Stomach (tissue), 19 donors: ENCODE measurements at places on chromosomes 11 and 22. TPM values are rescaled to one million over a fixed set of nuclear protein-coding genes. Genes with fewer than 3 reads are reported as not detected.

Gene KRTAP5-1
- not detected for total RNA-seq

Gene OR52I2
- not detected for total RNA-seq

Gene MAPK8IP2
- total RNA-seq, result 5.8 TPM

Gene FOLR1
- total RNA-seq, result not detected

Gene ZNF214
- 4.0 TPM for total RNA-seq

Gene CD6
- 2.3 TPM for total RNA-seq

Gene NEFH
- 0.92 TPM for total RNA-seq

GRCh38 chr11:120392314-120392713 is 56.1 kb downstream of the ARHGEF12 start:
- no peak overlapping the region for H3K27ac ChIP-seq
- no peaks in the 10 kb centered on the region for H3K36me3 ChIP-seq
- no peak overlapping the region for H3K4me3 ChIP-seq
- peaks cover 51% of the 10 kb centered on the region for H3K4me1 ChIP-seq
- DNase-seq, result no peak

DNA sequence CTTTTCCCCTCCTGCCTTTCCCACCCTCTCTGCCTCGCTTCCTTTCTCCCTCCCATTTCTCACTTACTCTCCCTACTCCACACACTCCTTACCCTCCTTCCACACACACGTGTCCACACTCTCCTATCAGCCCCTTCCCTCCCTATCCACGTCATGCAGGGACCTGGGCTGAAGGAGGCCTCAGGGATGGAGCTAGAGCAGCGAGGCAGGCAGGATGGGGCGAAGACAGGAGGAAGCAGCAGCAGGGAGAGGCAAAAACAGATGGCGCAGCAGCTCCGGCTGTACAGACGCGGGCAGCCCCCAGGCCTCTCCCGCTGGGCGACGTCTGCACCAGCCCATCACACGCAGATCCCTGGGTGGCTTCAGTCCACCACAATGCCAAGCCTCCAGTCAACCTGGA is 97.9 kb downstream of the SPATA19 start:
- no peak overlapping the region for H3K4me3 ChIP-seq
- no peak overlapping the region for H3K27ac ChIP-seq
- no peaks in the 10 kb centered on the region for H3K4me1 ChIP-seq
- no peaks in the 10 kb centered on the region for H3K36me3 ChIP-seq

- DNase-seq, result peak; percentile 6
- peak overlapping the region; percentile 35 for H3K27ac ChIP-seq
- peaks cover 14% of the 10 kb centered on the region for H3K4me1 ChIP-seq
- no peaks in the 10 kb centered on the region for H3K27me3 ChIP-seq
- H3K4me3 ChIP-seq, result no peak overlapping the region
- H3K36me3 ChIP-seq, result no peaks in the 10 kb centered on the region
These were observed 3.0 kb downstream of the CXCR5 start for GRCh38 chr11:118886681-118887111.

GRCh38 chr22:21714059-21714770 is 21.4 kb downstream of the YPEL1 start:
- no peak overlapping the region for H3K27ac ChIP-seq
- H3K4me1 ChIP-seq, result no peaks in the 10 kb centered on the region
- no peak overlapping the region for H3K4me3 ChIP-seq
- no peaks in the 10 kb centered on the region for H3K36me3 ChIP-seq
- no peaks in the 10 kb centered on the region for H3K27me3 ChIP-seq

DNA sequence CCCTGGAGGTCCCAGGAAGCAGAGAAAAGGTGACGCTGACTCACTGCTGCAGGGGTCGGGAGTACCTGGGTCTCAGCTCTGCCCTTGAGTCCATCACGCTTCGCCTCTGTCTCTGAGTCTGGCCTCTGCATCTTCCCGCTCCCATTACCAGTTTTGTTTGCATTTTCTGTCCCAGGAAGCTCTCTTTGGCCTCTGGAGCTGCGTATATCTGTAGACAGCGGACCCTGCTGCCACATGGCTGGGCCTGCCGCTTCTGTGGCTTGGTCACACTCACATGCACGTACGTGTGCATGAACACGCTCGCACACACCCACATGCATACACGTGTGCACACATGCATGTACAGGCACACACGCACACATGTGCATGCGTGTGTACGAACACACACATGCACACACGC is 20.8 kb upstream of the APOBEC3A start:
- no peak overlapping the region for H3K27ac ChIP-seq
- no peaks in the 10 kb centered on the region for H3K36me3 ChIP-seq
- no peak overlapping the region for H3K4me3 ChIP-seq
- no peak for DNase-seq

DNA sequence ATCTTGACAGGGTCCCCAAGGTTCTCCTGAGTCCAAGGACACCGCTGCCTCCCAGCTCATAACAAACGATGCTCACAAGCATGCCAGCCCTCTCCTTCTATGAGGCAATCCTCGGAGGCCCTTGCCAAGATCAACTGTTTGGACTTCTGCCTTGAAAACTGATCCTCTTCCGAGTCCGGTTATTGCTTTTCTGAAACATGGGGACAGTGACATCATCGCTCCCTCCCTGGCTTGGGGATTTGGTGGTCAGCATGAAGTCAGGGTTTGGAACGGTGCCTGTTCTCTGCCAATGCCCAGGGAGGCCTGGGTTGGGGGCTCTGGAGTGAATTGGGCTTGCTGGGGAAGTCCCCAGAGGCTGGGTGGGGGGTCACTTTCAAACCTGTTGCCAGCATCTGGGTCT is 149.3 kb downstream of the FBXO7 start:
- DNase-seq, result peak; percentile 80
- H3K36me3 ChIP-seq, result no peaks in the 10 kb centered on the region
- H3K4me3 ChIP-seq, result no peak overlapping the region
- peak overlapping the region; percentile 35 for H3K27ac ChIP-seq

DNA sequence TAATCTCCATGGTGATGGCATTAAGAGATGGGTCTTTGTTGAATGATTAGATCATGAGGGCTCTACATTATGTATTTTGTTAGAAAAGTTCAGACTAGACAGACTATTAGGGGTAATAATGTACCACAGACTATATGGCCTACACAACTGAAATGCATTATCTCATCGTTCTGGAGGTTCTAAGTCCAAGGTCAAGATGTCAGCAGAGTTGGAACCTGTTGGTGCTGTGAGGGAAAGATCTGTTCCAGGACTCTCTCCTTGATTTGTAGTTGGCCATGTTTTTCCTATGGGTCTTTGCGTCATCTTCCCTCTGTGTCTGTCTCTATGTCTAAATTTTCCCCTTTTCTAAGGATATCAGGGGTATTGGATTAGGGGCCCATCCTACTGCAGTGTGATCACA is 8.4 kb upstream of the GLYATL1 start:
- no peak overlapping the region for H3K27ac ChIP-seq
- no peak overlapping the region for H3K4me3 ChIP-seq
- H3K4me1 ChIP-seq, result peaks cover 5% of the 10 kb centered on the region
- DNase-seq, result no peak
- H3K36me3 ChIP-seq, result no peaks in the 10 kb centered on the region

GRCh38 chr22:28068826-28069225 is 149.8 kb upstream of the PITPNB start:
- H3K4me1 ChIP-seq, result no peaks in the 10 kb centered on the region
- no peak overlapping the region for H3K27ac ChIP-seq
- H3K27me3 ChIP-seq, result no peaks in the 10 kb centered on the region
- H3K4me3 ChIP-seq, result no peak overlapping the region
- no peak for DNase-seq
- no peaks in the 10 kb centered on the region for H3K36me3 ChIP-seq

DNA sequence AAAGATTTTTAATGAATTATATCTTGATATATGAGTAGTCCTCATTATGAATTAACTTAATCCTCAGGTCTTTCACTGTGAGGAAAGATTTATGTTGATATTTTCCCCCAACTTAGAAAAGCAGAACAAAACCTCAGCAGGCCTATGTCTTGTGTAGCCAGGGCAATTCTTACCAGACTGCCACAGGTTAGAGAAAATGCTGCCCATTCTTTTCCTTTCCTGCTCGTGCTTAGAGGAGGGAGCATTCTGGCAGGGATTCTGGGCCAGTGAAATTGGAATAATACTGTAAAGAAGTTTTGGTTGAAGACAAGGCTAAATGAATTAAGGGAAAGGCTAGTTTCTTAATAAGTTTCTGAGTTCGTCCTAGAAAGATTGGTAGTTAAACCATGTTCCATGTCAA is 56.6 kb downstream of the ZNRF3 start:
- no peaks in the 10 kb centered on the region for H3K27me3 ChIP-seq
- H3K27ac ChIP-seq, result no peak overlapping the region
- no peak for DNase-seq

DNA sequence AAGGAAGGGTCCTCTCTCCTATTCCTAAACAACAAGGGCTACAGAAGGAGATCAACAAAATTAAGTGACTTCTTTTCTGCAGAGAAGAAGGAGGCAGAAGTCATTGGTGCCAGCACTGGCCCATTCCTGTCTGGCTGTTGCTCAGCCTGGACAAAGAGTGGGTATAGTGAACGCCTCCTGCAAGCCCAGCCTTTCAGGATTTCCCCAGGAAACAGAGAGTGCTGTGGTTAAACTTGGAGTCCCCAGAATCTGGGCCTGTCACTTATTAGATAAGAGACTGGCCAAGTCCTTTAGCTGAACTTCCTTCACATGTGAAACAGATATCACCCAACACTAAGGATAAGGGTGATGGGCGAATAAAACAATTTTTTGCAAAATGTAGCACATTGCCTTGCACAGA is 10.9 kb downstream of the TST start:
- H3K27me3 ChIP-seq, result peaks cover 6% of the 10 kb centered on the region
- no peaks in the 10 kb centered on the region for H3K36me3 ChIP-seq
- H3K4me3 ChIP-seq, result no peak overlapping the region
- H3K27ac ChIP-seq, result no peak overlapping the region

GRCh38 chr11:57776031-57776521 is 14.5 kb downstream of the CTNND1 start:
- no peak overlapping the region for H3K4me3 ChIP-seq
- H3K27ac ChIP-seq, result peak overlapping the region; percentile 90
- no peaks in the 10 kb centered on the region for H3K36me3 ChIP-seq
- DNase-seq, result no peak
- no peaks in the 10 kb centered on the region for H3K27me3 ChIP-seq
- peaks cover 85% of the 10 kb centered on the region for H3K4me1 ChIP-seq

DNA sequence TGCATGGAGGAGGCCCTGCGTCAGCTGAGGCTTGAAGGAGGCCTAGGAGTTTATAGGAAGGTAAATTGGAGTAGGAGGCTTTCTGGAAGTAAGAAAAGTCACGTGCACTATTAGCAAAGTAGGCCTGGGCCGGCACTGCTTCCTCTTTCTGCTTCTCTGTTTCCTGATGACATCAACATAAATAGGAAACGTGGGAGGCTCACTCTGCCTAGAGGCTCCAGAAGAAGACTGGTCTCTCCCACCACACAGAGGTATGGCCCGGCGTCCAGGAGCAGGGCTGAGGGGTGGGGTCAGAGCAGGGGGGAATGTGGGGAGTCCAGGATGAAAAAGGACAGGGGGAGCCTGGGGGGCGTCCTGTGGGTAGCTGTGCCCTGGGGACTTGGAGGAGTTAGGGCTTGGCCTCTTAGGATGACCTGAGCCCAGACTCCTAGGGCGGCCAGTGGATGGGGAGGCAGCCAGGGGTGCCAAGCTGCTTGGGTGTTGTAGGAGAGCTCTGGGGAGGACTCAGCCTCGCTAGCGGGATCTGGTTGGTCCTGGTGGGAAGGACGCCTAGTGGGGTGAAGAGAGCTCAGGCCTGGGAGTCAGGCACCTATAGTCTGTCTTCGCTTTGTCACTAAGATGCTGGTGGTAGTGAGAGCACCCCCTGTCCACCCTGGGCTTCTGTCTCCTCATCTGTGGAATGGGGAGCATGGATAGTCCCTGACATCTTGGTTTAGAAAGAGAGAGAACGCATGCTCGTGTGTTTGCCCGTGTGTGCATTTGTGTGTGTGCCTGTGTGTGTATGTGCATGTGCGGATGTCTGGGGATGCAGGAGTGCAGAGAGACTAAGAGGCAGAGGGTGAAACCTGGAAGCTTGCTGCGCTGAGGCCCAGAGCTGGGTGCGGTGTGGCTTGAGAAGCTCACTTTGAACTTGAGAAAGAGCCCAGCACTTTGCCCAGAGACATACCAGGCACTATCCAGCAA is at the start of gene CSF2RB:
Gene CSF2RB, plus strand, starts transcription at position 202 of the 963 bp plus-strand sequence. CDS start 8,580 bp downstream, outside the sequence.
- DNase-seq, result peak; percentile 48
- peaks cover 11% of the 10 kb centered on the region for H3K4me1 ChIP-seq
- H3K4me3 ChIP-seq, result peak within 1 kb of the TSS; percentile 41

DNA sequence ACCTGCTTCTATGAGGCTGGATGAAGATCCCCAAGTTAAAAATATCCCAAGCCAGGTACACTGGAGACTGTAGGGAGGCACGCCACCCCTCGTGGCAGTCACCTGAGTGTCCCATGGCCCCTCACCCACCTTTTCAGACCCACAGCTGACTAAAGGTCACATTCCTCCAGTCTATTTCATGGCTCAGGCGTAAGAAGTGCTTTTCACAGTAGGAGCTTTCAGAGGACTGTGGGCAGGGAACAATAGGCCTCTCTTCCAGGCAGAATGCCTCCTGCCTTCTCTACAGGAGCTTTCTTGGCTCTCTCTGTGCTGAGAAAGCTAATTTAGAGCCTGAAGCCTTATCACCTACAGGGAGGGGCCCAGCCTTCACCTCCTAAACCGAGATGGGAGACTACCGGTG is 73.8 kb downstream of the C11orf58 start:
- H3K27ac ChIP-seq, result no peak overlapping the region
- no peak overlapping the region for H3K4me3 ChIP-seq
- DNase-seq, result no peak
- no peaks in the 10 kb centered on the region for H3K4me1 ChIP-seq
- peaks cover 76% of the 10 kb centered on the region for H3K36me3 ChIP-seq
